Occipital lobe (tissue), 3 donors: ENCODE measurements at places on chromosomes 11 and 22. TPM values are rescaled to one million over a fixed set of nuclear protein-coding genes. Genes with fewer than 3 reads are reported as not detected.

DNA sequence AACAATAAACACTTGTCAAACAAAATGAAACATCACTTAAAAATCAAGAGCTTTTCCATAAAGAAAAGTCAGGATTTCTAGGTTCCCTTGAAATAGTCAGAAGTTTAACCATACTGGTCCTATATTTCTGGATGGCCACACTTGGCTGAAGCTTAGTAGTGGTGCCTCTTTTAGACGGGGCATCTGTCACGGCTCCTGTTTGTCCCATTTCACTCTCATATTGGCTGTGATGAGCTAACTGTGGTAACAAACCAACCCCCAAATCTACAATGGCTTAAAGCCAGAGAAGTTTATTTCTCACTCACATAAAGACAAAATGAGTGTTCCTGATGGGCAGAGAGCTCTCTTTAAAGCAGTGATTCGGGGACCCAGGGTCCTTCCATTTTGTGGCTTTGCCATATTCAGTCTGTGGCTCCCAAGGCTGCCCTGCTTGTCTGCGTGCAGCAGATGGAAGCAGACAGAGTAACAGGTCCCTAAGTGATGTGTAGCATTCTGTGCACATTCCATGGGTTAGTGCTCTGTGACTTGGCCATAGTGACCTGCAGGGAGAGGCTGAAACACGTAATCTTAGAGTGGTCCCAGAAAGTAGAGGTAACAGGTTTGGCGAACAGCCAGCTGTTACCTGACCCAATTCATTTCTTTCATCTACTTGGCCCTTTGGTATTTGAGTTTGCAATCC lies 137.4 kb downstream of the HIPK3 start:
- no peak for DNase-seq

GRCh38 chr11:112514011-112514740 lies 253.5 kb upstream of the PLET1 start:
- peak; percentile 11 for DNase-seq

DNA sequence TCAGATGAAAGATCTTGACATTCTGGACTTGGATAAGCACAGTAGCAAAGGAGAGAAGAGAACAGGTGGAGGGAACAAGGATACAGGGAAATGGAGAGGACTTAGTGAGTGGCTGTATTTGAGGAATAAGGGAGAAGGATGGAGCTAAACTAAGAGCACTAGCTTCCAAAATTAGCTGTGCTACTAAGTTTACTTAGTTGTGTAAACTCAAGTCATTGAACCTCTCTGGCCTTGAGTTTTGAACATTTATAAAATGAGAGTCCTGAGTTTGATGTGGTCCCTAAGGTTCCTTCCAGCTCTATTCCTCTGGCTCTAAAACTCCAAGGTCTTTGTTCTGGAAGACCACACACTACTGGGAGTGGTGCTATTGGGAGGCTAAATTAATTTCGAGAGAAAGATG lies 100.7 kb downstream of the TRIM44 start:
- no peak for DNase-seq

- DNase-seq: no peak
These were observed 113.9 kb downstream of the BCR start for GRCh38 chr22:23294221-23294620.

DNA sequence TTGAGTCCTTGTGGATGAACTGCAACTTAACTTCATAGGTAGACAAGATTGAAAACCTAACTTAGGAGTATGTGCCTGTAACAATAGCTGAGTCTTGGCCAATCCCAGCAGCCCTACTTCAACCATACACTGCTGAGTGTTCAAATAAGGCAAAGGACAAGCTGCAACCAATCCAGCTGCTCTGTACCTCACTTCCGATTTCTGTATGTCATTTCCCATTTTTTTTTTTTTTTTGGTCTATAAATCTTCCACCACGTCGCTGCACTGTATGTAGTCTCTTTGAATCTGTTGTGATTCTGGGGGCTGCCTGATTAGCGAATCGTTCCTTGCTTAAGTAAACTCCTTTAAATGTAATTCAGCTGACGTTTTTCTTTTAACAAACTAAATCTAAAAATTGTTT lies 35.4 kb upstream of the FLI1 start:
- DNase-seq: no peak

DNA sequence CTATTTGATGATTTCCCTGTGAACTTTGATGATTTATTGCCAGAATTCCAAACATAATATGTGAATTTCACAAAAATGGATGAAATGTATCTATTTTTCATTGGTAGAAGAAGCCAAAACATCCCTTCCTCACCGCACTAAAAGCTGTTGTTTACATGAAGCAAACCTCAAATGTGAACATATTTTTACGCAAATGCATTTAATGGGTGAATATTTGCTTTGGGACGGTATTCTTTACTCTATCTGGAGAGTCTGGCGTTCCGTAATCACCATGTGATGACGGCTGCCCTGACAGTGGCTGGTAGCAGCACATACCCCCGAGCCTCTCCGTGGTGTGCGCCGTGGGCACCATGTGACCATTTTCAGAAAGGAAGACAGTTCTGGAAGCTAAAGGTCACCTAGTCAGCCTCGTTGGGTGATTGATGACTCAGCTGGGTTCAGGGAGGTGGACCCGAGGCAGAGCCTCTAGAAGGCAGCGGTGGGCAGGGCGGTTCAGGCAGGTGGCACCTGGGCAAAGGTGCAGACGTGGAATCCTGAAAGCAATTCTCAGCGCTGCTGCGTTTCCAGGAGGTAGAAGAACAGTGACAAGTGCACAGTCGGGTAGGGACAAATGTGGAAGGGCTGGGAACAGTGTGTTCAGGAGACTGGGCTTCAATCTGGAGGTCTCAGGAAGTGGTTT lies 45.3 kb downstream of the PPARA start:
- DNase-seq: no peak

DNA sequence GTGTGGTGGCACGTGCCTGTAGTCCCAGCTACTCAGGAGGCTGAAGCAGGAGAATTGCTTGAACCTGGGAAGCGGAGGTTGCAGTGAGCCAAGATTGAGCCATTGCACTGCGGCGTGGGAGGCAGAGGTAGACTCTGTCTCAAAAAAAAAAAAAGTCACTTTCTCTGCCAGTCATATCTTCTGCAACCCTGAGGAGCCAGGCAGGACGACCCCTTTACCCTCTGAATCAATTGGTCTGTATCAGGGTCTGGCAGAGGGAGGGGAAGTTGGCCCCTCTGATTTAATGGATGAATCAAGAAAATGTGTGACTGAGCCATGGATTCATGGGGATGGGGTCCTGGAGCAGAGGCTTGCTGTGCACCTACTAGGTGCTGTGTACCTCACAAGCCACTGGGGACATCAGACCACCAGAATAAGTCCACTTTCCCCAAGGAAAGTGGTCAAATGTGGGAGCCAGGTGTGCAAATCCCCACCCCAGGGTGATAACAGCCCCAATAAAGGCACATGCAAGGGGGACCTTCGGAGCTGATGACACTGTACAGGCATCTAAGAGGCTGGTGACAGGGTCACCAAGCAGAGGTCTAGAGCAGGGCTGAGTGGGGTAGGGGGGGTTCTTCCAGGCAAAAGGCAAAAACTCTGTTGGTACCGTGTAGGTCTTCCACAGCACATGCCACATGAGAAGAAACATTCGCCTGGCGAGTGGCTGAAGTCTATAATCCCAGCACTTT lies 29.0 kb downstream of the TXN2 start:
- no peak for DNase-seq

GRCh38 chr11:12158909-12159308 lies 48.5 kb downstream of the MICAL2 start:
- no peak for DNase-seq

DNA sequence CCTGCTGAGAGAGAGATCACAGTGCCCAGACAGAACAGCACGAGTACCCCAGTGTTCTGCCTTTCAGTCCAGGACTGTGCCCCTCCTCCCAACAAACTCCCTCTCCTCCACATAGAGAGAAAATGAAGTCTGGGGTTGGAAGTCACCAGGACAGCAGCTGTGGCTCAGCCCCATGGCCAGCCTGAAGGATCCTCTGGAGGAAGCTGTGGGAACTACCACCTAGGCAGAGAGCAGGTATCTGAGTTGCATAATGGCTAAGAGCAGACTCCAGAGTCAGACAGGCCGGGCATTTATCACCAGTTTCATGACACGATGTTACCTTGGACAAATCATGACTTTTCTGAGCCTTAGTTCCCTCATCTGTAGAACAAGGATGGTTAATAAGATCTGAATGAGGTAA lies 61.2 kb upstream of the RRAS2 start:
- DNase-seq: no peak

DNA sequence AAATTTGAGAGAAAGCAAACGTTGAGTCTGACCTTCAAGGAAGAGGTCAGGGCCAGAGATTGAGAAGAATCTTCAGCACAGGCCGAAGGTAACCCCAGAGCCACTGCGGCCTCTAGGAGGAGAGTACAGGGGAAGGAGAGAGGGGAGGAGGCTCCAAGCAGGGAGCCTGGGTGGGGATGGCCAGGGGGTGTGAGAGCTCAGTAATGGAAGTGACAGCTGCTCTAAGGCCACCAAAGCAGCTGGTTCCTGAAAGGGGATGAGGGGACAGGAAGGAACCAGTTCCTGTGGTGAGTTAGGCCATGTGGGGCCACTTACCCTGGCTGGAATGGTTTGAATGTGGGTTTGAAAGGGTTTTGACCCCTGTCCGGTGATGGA lies 46.1 kb downstream of the PISD start:
- DNase-seq: no peak

MIOX gene
- not detected for total RNA-seq

LIF gene
- total RNA-seq: not detected

SLC3A2 gene
- 87.3 TPM for total RNA-seq

SLC16A8 gene
- 0.16 TPM for total RNA-seq
